ENCODE measurements at places on chromosomes 13 and 19.

- peak; percentile 42 for DNase-seq
These were observed 632 bp downstream of the MARK4 start for GRCh38 chr19:45251452-45252354.

DNA sequence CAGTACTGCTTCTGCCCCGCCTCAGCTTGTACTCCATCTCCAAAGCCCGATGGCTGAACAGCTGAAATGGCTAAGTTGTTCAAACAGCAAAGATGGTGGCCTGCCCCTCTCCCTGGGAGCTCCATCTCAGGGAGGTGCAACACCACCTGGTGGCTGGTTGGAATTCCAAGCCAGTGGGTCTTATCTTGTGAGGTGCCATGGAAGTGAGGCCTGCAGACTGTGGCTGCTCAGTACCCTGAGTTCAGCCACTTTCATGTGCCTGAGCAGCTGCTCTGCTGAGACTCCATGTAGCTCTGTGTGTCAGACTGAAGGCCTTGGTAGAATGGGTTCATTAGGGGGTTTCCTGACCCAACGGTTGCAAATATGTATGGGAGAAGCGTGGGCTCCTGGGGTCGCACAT, 67.3 kb upstream of the SPRY2 start:
- DNase-seq, result peak; percentile 47

DNA sequence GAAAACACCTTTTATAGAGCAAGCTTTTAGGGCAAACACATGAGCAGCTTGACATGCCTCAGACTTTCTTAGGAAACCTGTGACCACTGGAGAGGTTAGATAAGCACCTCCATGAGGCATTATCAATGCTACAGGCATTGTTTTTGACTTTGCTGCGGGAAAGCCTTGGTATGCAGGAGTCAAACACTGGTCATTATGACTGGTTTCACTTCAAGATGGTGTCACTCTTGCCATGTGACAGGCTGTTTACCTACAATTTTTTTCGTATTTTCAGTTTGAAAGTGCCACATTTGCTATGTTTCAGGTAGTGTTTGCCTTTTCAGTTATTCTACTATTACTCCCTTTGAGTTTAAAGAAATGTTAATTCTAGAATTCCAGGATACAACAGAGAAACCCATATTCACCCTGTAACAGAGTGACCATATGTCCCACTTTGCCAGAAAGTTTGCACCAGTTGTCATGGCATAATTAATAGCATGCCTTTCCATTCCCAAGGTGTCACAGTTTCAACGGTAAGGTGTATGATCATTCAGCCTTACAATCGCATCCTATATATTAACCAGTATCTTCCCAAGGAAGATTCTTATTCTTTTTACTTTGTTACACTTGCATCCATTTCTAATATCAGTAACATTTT, 33.0 kb downstream of the USP12 start:
- no peak for DNase-seq

DNA sequence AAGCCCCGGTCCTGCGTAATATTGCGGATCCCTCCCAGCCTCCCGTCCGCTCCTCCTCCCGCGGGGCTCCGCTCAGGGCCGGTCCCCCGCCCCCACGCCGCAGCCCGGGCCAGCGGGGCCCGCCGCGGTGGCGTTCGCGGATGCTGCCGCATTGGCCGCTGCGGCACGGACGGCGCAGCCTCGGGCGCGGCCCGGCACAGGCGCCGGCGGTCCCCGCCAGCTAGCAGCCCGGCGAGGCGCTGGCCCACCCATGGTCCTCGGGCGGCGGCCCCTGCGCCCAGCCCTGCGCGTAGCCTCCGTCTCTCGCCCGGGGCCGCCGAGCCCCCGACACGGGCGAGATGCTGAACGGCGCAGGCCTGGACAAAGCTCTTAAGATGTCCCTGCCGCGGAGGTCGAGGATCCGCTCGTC, at the start of gene ATP8A2:
Gene ATP8A2, plus strand, starts transcription at position 100 of the 409 bp plus-strand sequence. Its CDS starts 239 bp downstream, at position 339.
- DNase-seq, result peak; percentile 45

DNA sequence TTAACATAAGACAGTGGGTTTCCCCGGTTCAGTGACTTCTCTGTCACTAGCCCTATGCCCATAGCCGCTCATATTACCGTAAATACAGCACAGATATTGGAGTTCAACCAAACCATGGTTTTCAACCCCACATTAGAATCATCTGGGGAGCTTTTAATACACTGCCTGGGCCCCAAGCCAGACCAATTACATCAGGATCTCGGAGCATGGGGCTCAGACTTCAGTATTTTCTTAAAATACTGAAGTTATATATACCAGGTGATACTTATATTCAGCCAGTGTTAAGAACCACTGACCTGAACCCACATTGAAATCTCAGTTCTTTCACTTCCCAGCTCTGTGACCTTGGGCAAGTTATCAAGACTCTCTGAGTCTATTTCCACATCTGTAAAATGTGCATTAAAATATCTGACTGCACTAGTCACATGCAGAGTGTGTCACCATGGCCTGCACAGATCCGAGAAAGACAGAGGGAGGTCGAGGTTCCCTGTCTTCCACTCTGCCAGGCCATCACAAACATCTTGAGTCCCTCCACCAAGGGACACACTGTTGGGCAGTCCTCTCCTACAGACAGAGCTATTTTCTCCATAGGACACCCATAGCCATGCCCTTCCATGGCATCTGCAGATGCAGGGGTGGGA, 32.2 kb upstream of the IPO5 start:
- DNase-seq, result no peak

- no peak for DNase-seq
These were observed 1380.5 kb upstream of the SPRY2 start for GRCh38 chr13:81721400-81721799.

- DNase-seq, result no peak
These were observed 243.5 kb downstream of the ITGBL1 start for GRCh38 chr13:101695870-101696516.

DNA sequence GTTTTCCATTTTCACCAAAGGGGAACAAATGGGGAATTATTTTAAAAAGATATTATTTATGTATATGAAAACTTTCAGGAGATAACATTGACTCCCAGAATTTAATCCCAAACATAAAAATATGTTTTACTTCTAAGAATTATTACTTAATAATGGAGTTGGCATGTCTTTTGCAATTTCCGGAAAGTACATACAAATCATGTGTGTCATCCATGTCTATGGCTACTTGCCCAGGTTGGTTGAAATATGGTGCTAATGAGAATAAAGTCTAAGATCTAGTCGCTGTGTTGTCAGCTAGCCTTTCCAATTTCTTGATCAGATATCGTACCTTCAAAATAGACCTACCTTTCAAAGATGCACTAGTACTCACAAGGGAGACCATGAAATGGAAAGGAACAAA, 1003.2 kb upstream of the PCDH20 start:
- no peak for DNase-seq

DNA sequence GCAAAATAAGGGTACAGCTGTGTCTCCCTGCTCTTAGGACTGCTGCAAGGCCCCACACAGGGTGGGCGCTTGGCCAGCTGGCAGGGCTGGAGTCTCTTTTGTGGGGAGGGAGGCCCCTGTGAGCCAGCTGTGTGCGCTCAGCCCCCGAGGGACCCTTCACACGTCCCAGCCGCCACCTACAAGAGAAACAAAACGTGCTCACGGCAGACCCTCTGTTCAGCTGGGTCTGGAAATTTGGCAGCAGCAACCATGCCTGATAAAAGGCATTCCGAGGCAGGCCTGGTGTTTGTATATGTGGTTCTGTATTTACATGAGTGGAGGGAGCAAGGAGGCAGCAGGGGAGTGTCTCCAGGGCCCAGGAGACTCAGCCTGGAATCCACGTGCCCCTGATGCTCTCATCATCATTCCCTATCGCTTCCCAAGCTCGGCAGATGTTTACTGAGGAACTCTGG, 49.7 kb downstream of the CRTC1 start:
- DNase-seq, result no peak

GRCh38 chr13:92137520-92137919, 739.1 kb downstream of the GPC5 start:
- no peak for DNase-seq

Measured in WTC11 (cell line).